ENCODE measurements at places on chromosomes 1 and 21. TPM values are rescaled to one million over a fixed set of nuclear protein-coding genes. Genes with fewer than 3 reads are reported as not detected.

- no peak for DNase-seq
- H3K4me3 ChIP-seq: no peak overlapping the region
- H3K36me3 ChIP-seq: no peaks in the 10 kb centered on the region
Measured at GRCh38 chr1:13494712-13495111, 19.1 kb downstream of the LRRC38 start.

DNA sequence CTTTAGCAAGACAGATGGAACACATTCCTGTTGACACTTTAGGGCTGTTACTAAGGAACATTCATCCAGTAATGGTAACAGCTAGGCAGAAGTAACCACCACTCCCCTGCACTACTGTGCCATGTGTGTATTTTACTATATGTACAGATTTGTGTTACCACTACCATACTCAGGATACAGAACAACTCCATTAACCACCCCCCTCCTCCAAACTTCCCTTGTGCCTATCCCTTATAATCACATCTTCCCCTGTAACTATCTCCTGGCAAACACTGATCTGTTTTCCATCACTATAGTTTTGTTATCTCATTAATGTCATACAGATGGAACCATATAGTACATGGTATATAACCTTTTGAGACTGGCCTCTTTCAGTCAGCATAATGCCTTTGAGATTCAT is 3.9 kb upstream of the POU2F1 start:
- H3K4me1 ChIP-seq: no peaks in the 10 kb centered on the region
- H3K27ac ChIP-seq: no peak overlapping the region
- H3K27me3 ChIP-seq: no peaks in the 10 kb centered on the region
- H3K36me3 ChIP-seq: no peaks in the 10 kb centered on the region
- no peak for DNase-seq

GRCh38 chr1:236495467-236496112 is 28.2 kb upstream of the LGALS8 start:
- no peaks in the 10 kb centered on the region for H3K4me1 ChIP-seq
- H3K27me3 ChIP-seq: no peaks in the 10 kb centered on the region
- H3K36me3 ChIP-seq: no peaks in the 10 kb centered on the region
- no peak for DNase-seq

DNA sequence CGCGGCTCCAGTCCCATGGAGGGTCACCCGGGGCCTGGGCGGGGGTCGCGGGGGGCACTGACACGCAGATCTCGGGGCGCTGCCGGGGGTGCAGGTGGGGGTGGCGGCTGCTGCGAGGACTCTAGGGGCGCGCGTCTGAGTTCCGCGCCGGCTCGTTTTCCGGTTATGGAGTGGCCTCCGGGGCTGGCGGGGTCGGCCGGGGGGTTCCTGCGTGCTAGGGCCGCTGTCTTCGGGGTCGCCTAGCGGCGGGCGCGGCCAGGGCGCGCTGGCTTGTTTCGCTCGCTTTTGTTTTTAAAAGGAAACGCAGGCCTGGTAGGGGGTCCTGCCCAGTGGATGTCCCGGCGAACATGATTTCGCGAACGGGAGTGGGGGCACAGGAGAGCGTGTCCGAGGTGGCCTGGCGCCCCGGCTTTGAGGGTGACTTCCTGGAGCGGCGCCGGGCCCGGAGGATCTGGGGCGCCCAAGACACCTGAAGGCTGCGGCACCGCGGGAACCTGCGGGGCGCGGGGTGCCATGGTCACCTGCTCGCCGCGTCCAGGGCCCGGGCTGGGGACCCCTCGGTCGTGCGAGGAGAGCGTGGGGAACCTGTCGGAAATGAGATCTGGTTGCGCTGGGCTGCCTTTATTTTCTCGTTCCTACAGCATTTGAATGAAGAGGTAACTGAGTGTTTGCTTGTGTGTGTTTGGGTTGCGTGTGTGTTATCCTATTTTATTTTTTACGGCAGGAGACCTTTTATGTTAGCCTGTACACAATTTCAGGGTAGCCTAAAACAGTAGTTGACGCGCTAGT is 618 bp downstream of the ETS2 start:
- H3K4me1 ChIP-seq: no peaks in the 10 kb centered on the region
- peak overlapping the region; percentile 91 for H3K27ac ChIP-seq
- DNase-seq: no peak
- H3K27me3 ChIP-seq: no peaks in the 10 kb centered on the region
- peak overlapping the region; percentile 96 for H3K4me3 ChIP-seq

GRCh38 chr1:201496296-201496690 is 10.6 kb downstream of the CSRP1 start:
- no peak overlapping the region for H3K4me3 ChIP-seq
- H3K27me3 ChIP-seq: no peaks in the 10 kb centered on the region
- no peak for DNase-seq
- H3K27ac ChIP-seq: peak overlapping the region; percentile 97
- no peaks in the 10 kb centered on the region for H3K36me3 ChIP-seq

DNA sequence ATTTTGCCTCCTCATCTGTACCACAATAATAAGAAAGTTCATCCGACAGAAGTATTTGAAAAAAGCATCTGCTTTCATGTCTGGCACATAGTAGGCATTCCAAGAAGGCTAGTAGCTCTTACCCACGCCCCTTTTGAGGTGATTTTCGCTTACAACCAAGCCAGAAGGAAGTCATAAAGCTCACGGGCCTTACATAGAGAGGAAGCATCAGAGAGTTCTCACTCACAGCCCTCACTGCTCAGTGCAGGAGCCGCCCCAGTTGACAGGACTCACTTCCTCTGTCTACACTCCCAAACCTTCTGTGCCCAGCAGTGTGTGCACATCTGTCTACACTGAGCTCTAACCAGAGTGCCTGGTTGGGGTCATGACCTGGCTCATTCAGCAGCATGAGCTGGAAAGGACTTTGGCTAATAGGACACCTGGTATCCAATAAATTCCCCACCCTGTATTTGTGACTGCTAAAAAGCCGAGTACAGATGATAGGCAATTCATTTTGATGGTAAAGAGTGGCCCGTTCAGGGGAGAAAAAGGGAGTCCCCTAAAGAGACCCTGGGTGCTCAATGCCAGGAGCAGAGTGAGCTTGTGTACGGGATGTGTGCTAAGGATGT is 36.8 kb upstream of the DUSP10 start:
- H3K27me3 ChIP-seq: no peaks in the 10 kb centered on the region
- no peak overlapping the region for H3K4me3 ChIP-seq
- no peaks in the 10 kb centered on the region for H3K4me1 ChIP-seq
- no peak for DNase-seq
- no peaks in the 10 kb centered on the region for H3K36me3 ChIP-seq

GRCh38 chr1:182283746-182284544 is 107.6 kb downstream of the GLUL start:
- DNase-seq: no peak
- H3K4me3 ChIP-seq: no peak overlapping the region
- no peaks in the 10 kb centered on the region for H3K4me1 ChIP-seq
- no peaks in the 10 kb centered on the region for H3K36me3 ChIP-seq

DNA sequence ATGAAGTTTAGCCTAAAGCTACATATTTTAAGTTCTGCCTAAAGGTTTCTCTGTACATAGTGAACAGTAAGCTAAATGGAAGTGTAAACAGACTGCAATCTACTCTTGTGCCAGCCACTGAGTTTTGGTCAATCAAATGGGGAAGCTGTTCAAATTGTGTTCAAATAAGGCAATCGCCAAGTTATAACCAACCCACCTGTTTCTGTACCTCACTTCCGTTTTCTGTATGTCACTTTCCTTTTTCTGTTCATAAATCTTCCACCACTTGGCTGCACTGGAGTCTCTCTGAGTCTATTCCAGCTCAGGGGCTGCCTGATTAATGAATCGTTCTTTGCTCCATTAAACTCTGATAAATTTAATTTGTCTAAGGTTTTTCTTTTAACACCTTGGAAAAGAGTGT is 10.8 kb upstream of the THEM4 start:
- no peak overlapping the region for H3K4me3 ChIP-seq
- DNase-seq: no peak
- H3K4me1 ChIP-seq: no peaks in the 10 kb centered on the region
- no peaks in the 10 kb centered on the region for H3K36me3 ChIP-seq
- no peaks in the 10 kb centered on the region for H3K27me3 ChIP-seq
- H3K27ac ChIP-seq: no peak overlapping the region

DNA sequence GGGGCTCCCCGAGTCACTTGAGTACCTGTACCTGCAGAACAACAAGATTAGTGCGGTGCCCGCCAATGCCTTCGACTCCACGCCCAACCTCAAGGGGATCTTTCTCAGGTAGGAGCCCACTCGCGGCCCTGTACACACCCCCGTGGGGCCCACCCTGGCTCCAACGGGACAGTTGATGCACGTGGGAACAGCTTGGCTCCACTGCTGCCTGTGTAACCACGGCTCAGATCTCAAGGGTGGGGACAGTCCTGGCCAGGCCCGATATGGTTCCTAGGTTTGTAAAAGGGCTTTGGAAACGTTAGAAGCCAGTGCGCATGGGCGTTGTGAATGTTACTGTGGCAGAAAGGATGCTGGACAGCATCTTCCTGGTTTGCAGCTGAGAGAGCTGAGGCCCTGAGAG is 18.8 kb downstream of the PODN start:
- H3K36me3 ChIP-seq: no peaks in the 10 kb centered on the region
- no peak overlapping the region for H3K27ac ChIP-seq
- H3K4me1 ChIP-seq: no peaks in the 10 kb centered on the region
- no peaks in the 10 kb centered on the region for H3K27me3 ChIP-seq
- H3K4me3 ChIP-seq: no peak overlapping the region

GRCh38 chr1:8107897-8108296 is 81.8 kb upstream of the ERRFI1 start:
- H3K36me3 ChIP-seq: no peaks in the 10 kb centered on the region
- no peak overlapping the region for H3K4me3 ChIP-seq
- H3K27me3 ChIP-seq: no peaks in the 10 kb centered on the region
- no peak for DNase-seq

DNA sequence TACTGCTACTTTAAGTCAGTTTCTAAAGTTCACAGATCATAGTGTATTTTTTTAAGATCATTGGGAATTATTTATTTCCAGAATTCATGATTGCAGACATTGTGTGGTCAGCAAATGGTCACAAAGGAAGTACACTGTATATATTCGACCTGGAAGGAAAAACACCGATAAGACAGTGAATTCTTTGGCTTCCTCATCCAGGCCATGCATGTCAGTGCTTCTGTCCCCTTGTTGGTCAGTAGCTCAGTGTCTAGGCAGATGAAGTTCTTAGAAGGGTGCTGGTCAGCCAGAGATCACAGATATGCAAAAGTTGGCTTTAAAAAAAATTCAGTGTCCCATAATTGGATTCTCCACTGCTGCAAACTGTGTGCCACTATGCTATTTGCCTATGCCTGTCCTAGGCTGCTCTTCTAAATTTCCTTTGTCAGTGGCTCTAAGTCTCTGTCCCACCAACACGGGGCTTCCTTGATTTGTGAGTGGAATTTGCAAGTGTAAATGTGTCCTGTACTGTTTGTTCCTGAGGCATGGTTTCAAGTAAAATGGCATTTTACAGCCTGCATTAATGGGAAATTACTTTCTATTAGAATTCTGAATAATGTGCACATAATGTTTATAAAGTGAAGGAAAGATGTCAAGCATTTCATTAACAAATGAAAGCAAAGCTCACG is 12.0 kb upstream of the VAMP4 start:
- H3K36me3 ChIP-seq: no peaks in the 10 kb centered on the region
- no peaks in the 10 kb centered on the region for H3K27me3 ChIP-seq
- DNase-seq: no peak
- no peak overlapping the region for H3K4me3 ChIP-seq
- no peak overlapping the region for H3K27ac ChIP-seq

DNA sequence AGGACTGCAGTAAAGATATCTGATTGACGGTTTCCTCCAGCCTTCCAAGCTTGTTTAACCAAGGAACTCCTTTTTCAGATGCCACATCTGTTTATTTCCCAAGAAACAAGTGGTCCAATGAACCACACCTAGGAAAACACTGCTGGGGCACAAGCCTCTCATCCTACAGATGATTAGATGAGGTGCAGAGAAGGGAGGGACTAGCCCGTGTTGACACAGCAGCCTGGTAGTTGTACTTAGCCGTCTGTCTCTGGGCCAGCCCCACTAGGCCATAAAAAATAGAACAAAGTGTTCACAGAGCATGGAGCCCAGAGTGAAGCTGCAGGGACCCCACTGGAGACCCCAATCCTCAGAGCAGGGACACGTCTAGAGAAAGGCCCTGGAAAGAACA is 32.1 kb downstream of the LRP8 start:
- DNase-seq: no peak
- no peaks in the 10 kb centered on the region for H3K27me3 ChIP-seq
- H3K4me1 ChIP-seq: no peaks in the 10 kb centered on the region
- peak overlapping the region; percentile 57 for H3K27ac ChIP-seq
- no peak overlapping the region for H3K4me3 ChIP-seq

- DNase-seq: no peak
- no peak overlapping the region for H3K27ac ChIP-seq
- no peaks in the 10 kb centered on the region for H3K4me1 ChIP-seq
Measured at GRCh38 chr1:151981178-151981525, 12.5 kb downstream of the S100A10 start.

DNA sequence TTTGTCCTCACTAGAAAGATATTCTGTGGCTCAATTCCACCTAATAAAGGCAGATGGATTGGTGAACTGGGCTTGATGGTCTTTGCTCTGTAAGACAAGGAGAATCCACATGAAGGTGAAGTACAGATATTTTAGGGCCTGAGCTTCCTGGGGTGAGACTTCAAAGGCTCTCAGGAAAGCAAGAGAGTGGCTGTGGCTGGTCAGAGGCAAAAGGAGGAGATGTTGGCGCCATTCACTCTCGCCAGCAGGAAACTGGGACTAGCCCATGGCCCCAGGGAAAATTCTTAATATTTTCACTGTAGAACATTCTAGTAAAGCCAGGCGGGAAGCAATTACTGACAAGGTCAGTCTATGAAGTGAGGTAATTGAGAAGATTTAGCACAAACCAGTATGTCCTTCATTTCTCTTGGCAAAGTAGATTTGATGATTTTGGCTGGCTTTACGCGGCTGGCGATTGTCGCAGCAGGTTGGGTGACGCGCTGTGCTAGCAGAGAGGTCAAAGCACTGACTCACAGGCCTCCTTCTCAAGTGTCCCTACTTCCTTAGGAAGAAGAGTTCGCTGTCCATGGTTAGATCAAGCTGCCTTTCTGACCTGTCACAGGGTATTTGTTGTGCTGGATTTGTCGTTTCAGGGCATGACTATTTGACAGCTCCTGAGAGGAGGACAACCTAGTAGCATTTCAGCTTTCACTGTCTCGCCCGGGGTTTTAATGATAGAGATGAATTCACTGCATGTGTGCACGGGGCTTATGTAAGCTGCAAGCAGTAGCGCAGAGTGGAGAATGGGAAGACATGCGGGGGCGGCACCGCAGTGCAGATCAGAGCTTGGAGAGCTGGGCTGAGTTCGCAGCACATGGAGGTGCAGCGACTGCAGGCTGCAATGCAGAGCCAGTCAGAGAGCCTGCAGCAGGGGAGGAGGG is 32.7 kb downstream of the XCL1 start:
- H3K27me3 ChIP-seq: no peaks in the 10 kb centered on the region
- no peaks in the 10 kb centered on the region for H3K36me3 ChIP-seq
- H3K4me3 ChIP-seq: peak overlapping the region; percentile 55
- peak; percentile 59 for DNase-seq

DNA sequence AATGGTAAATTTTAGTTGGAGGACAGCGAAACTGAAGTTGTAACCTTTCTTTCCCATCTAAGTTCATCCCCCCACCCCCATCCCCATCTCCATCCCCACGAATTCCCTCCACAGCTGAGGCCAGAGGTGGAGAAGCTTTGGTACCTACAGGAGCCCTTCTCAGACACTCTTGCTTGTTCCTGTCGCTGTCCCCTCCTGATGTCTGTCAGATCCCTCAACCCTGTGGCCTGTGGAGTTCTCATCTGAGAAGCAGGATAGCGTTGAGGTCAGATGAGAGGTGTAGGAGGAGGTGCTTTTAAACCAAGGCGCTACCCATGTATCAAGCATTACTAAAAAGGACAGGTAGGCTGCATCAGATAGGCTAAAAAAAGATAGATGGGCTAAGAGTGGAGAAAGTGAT is 769 bp downstream of the NTPCR start:
- peaks cover 4% of the 10 kb centered on the region for H3K4me1 ChIP-seq
- no peaks in the 10 kb centered on the region for H3K27me3 ChIP-seq
- peak overlapping the region; percentile 86 for H3K4me3 ChIP-seq
- DNase-seq: no peak

The GNAT2 gene
- total RNA-seq: not detected

The TSPAN1 gene
- total RNA-seq: 0.48 TPM

The CR1 gene
- 3.7 TPM for total RNA-seq

The OR10Z1 gene
- total RNA-seq: not detected

The OR2M3 gene
- total RNA-seq: 0.29 TPM
